Fibroblast of the aortic adventitia (primary cell): ENCODE measurements at places on chromosomes 13 and 19.

- peak; percentile 67 for DNase-seq
Measured at GRCh38 chr13:42878721-42879120, 97.3 kb downstream of the FAM216B start.

DNA sequence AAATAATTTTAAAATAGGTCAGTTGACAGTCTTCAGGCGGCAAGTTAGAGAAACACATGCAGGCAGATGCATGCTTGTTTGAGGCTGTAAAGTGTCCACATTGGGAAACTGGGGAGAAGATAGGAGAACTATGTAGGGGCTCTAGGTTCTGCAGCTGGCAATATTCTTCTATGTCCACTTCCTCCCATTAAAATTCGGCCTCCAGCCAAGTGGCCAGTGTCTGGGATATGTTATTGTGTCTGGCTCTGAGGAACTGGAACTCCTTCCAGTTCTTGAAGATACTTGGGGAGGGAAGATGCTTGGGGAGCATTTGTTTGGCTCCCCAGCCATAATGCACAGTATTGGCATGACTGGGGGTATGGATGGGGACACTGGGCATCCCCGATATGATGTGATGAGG lies 20.9 kb upstream of the KLF2 start:
- DNase-seq, result peak; percentile 79

GRCh38 chr13:30725326-30726085 lies 9.8 kb upstream of the ALOX5AP start:
- peak; percentile 97 for DNase-seq

DNA sequence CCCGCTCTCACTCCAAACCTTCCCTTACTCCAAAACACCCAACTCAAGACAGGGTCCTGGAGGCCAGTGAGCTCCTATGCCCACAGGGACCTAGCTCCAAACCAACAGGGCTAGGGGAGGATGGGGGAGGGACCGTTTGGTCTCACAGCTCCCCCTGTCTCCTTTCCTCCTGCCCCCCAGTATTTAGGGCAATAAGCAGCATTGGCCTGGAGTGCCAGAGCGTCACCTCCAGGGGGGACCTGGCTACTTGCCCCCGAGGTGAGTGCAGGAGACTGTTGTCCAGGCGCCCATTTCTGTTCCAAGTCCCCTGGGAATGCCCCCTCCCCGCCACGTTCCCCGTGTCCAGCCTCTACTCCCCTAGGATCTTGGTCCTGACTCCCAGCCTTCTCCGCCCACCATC lies 792 bp downstream of the RETN start:
- DNase-seq, result no peak

DNA sequence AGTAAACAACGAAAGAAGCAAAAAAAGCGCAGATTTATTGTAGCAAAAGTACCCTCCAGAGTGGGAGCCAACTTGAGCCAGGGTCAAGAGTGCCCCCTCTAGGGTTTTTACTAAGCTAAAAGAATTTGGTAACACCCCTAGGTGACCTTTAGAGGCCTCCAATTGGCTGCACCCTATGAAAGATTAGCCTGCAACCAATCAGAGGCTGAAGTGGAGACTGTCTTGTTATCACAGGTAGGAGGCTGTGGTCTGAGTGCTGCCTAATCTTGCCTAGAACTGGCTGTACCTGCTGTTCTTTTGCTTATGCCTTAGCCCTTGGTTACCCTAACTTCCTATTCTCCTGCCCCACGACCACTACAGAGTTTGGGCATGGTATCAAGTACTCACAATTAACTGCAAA lies 38.3 kb downstream of the ANKRD10 start:
- DNase-seq, result no peak

DNA sequence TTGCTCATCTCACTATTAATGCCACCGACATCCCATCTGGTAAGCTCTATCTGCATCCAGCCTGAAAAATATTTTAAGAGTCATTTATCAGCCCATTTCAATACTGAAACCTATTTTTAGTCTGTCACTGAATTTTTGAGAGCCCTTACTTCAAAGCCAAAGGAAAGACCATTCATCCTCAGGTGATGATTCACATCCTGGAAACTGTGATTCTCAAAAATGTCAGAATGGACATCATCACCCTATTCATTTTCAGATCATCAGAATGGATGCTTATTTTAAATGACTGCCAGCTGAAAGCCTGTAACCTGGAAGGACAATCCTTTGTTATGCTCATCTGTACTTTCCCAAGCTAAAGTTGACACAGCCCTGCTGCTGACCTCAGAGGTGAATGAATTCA lies 27.0 kb downstream of the TNFSF11 start:
- peak; percentile 12 for DNase-seq

- DNase-seq, result no peak
Measured at GRCh38 chr13:105565136-105565727, 970.2 kb downstream of the EFNB2 start.

DNA sequence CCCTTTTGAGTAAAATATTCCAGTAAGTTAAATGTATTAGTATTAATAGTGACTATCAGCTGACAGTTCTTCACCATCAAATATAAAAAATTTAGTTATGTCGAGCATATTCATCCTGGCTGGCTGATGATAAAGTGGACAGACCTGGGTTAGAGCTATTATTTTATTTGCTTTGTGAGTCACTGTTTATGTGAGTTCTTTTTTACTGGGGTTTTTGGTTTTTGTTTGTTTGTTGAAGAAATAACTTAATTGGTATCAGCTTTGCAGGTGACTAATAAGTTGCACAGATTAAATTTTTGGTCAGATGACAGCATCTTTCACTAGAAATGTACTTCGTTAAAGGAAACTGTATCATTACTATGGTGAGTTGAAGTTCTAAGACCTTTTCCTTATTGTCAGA lies 224.7 kb downstream of the GGACT start:
- peak; percentile 21 for DNase-seq

DNA sequence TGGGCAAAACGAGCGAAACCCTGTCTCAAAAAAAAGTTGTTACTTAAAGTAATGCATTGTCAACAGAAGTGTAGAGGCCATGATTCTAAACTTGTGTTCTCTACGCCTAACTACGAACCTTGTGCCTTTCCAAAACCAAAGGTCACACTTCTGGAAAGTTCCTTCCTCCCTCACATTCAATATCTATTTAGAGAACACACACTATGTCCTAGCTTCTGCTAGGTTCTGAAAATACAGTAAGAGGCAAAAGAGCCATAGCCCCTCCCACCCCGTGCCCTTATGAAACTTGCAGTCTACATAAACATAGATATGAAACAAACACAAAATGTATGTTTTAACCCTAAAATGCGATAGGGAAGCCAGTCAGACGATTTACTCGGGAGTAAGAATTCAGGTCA lies 36.4 kb downstream of the RNF6 start:
- no peak for DNase-seq

- no peak for DNase-seq
Measured at GRCh38 chr13:40148101-40148500, 492.6 kb downstream of the COG6 start.

DNA sequence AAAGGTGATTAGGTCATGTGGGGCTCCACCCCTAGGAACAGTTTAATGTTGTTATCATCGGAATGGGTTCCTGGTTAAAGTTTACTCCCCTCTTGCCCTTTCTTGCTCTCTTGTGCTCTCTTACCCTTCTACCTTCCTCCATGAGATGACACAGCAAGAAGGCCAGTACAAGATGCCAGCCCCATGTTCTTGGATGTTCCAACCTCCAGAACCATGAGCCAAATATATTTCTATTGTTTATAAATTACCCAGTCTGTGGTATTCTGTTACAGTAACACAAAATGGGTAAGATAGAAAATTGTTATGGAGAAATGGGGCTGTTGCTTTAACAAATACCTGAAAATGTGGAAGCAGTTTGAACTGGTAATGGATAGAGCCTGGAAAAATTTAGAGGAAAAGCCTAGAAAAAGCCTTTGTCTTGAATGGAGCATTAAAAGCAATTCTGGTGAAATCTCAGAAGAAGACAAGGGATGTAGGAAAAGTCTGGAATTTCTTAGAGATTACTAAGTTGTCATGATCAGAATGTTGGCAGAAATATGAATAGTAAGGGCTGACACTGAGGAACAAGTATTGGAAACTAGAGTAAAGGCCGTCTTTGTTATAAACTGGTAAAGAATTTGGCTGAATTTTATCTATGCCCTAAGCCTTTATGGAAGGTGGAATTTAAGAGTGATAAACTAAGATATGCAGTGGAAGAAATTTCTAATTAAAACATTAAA lies 53.5 kb upstream of the TSC22D1 start:
- peak; percentile 93 for DNase-seq

- DNase-seq, result no peak
Measured at GRCh38 chr13:75016225-75016624, 465.7 kb downstream of the TBC1D4 start.

DNA sequence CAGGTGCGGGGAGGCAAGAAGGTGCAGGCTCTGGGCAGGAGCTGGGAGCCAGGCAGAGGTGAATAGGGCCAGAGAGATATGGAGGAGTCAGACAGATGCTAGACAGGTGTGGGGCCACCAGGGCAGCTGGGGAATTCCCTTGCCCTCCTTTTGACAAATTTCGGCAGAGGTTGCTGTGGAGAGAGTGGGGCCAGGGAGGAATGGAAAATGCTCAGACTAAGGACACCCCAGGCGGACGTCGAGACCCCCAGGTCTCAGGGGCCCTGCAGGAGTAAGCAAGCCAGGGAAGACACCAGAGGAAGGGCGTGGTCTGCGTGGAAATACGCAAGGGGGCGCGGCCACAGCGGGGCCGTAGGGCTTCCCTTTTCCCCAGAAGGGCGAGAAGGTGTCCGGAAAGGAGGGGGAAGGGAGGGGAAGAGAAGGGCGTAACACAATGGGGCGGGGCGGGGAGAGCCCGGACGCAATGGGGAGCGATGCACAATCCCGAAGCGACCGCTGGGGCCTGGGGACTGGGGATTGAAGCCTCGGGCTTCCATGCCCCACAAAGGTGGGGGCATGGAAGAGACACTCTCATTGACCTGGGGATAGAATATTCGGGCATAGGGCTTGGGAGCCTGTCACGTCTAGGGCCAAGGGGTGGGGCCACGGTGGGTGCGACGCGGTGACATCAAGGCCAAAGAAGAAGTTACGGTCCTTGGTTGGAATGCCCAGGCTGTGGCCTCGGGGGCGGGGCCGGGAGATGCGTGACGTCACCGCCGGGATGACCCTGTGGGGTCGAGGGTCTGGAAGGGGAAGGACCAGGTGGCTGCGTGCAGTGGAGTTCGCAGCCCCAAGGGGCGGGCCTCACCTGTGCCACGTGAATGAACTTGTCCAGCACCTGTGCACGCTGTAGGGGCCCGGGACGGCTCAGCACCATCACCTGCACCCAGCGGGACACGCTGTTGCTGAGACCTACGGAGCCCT lies 8.2 kb downstream of the RASGRP4 start:
- DNase-seq, result no peak

DNA sequence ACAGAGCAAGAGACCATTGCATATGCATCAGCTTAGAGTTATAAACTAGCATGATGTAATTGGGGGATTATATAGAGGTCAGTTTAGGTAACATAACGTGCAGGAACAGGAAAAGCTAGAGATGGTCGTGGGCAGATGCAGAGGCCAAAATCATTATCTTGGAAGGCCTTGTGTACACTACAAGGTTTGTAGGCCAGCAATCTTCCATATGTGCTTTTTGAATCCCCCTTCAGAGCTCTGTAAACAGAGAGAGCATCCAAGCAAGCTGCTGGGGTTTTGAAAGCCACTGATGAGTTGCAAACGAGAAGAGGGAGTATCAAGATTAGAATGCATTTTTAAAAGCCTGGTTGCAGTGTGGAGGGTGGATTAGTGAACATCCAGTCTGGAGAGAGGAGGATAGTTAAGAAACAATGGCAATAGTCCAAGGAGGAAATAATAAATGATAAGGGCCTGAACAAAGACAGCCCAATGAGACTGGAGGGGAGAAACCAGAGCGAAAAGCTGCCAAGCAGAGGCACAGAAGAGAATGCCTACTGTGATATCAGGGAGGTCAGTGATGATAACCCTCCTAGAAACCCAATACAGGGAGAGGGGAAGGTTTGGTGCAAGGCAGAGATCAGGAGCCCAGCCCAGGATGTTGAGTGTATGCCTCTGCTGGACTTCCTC lies 109.6 kb downstream of the ZAR1L start:
- DNase-seq, result peak; percentile 53

- peak; percentile 69 for DNase-seq
Measured at GRCh38 chr13:80359778-80360452, 19.0 kb upstream of the SPRY2 start.

DNA sequence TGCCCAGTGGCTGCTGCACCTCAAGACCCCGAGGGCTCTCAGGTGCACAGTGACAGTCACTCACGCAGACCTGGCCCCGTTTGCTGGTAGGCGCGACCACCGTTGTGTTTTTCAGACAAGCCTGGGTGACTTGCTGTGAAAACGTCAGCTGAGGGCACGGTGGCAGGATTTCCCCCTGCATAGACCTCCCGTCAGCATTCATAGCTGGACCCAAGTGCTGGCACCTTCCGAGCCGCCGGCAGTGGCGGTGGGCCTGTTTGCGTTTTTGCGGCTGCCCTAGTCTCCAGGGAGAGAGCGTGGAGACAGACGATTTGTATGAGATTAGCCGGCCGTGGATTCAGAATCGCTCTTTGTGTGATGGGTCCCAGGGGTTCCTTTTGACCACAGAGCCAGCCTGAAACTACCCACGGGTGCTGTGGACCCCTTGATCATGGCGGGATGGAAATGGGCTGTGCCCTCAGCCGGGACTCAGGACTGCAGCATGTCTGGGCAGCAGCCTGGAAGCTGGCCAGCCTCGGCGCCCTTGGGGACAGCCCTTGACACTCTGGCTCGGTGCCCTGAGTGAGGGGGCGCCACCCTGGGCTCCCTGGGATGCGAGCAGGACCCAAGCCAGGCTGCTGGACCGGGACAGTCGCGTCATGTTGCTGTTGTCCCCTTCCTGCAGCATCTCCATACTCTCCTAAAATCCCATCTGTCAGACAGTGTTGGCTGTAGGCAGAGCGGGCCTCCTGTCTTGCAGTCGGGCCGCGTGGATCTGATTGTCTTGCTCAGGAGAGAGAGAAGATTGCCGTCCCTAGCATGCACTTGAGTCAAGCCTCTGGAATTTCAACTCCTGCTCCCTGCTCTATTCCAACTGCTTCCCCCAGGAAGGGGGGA lies 8.6 kb downstream of the KDM4B start:
- peak; percentile 93 for DNase-seq

GRCh38 chr13:37295071-37295470 lies 189.6 kb upstream of the CSNK1A1L start:
- DNase-seq, result no peak

- peak; percentile 43 for DNase-seq
Measured at GRCh38 chr19:46944918-46945628, 74.6 kb upstream of the NPAS1 start.

GRCh38 chr13:67277581-67277980 lies 47.4 kb upstream of the PCDH9 start:
- no peak for DNase-seq

- DNase-seq, result no peak
Measured at GRCh38 chr13:57824121-57824520, 192.6 kb downstream of the PCDH17 start.

DNA sequence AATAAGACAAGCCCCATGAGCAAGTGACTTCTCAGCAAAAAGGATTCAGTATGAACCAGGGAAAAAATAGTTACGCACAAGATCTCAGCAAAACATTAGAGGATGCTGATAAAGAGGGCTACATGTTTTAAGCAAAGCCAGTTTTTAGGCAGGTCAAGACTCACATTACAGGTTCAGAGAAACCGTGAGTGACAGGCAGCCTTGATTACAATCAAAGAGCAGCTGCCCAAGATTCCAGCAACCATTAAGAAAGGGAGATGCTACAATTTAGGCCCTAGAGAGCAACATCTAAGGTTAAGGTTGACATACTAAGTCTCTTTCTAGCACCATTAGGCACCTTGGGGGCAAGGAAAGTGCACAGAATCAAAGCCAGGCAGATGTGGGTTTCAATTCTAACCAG lies 2.8 kb upstream of the SLC7A1 start:
- no peak for DNase-seq
